Fibroblast of gingiva (primary cell): ENCODE measurements at places on chromosomes 13 and 19.
A peak's percentile ranks its signal among the peaks of the same experiment; 100 is the strongest.

DNA sequence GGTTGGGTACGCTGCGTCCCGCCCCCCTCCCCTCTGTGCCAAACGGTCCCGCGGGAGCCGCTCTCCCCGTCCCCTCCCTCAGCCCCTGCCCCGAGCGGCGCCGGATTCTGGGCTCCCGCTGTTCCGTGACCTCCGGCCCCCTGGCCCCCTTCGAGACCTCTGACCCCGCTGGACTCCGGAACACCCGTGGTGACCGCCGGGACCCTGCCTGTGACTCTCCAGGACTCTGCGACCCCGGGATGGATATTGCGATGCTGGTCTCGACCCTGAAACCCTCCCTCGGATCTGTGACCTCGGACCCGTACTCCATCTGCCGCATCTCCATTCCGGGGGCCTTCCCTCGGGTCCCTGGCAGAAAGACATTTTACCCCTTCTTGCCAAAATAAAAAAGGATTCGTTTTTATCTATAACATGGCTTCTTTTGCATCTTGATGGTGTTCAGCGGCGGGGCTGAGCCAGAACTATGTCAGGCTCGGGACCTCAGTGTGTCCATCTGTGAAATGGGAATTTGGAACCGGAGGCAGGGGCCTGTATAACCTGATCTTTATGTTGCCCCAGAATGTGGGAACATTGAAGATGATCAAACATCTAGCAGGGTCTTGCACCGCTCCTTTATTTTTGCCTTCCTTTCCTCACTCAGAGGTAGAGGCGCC lies 654 bp upstream of the MEGF8 start:
- no peak for DNase-seq

DNA sequence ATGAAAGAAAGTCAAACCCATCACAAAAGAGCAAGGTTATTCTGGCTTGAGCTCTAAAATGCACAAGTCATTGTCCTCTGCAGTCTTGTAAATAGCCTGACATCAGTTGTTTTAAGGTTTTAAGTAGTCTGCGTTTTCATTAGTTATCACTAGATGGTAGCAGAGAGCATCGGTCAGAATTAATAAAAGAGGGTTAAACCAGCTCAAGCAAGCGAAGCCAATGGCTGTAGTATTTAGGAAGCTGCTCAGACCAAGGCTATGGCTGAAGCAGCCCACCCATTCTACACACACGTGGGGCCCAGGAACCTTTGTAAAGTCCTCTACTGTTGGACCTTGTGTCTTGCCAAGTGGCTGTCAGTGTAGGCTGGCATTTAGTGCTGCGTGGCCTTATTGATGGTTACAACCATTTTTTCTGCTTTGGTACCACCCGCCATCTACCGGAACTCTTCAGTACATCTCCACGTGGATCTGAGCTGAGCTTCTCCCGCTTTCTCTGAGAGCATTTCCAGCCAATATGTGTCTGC lies 13.3 kb upstream of the ZNF57 start:
- peak; percentile 61 for DNase-seq

DNA sequence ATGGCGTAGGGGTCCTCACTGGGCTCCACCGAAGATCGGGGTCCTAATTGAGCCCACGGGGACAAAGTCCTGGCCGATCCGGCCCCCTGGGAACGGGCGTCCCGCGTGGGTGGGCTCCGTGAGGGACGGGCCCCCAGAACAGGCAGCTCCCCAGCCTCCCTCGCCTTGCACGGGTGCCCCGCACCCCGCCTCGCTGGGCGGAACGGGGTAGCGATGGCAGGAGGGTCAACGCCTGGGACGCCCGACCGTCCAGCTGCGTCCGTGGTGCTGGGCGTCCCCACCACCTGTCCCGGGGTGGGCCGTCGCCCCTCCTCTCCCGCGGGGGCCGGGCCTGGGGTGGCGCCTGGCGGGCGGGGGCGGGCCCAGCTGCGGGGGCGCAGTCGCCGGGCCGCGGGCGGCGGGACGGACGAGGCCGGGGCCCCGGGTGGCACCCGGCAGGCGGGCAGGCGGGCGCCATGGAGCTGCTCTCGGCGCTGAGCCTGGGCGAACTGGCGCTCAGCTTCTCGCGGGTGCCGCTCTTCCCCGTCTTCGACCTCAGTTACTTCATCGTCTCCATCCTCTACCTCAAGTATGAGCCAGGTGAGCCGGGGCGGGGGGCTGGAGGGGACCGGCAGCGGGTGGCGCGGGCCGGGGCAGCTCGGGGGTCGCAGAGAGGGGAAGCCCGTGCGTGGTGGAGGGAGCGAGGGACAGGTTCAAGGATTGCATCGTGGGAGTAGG lies at the start of gene TMEM38A:
TMEM38A (plus strand) TSS at position 377 of the 717 bp plus-strand sequence; CDS start at position 456, 79 bp downstream.
- no peak for DNase-seq

- DNase-seq, result no peak
Measured at GRCh38 chr19:46173886-46174480, 25.9 kb downstream of the IGFL2 start.

DNA sequence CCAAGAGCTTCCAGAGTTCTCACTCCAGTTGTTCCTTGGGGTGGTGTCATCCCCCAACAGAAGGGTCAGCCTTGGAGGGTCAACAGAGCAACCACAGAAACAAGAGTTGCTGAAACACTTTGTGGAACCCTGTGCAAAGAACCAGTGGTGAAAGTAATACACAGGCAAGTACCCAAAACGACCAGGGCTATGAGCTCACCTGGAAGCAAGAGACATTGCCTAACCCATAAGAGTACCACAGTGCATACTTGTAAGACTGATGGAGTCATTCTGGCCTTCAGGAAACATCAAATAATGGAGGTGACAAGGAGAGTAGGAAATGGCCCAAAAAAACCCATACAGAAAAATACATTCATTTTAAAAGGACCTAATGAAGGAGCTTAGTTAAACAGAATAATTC lies 184.3 kb upstream of the TSC22D1 start:
- no peak for DNase-seq

- DNase-seq, result peak; percentile 26
Measured at GRCh38 chr19:17755977-17756670, 4.8 kb downstream of the FCHO1 start.

DNA sequence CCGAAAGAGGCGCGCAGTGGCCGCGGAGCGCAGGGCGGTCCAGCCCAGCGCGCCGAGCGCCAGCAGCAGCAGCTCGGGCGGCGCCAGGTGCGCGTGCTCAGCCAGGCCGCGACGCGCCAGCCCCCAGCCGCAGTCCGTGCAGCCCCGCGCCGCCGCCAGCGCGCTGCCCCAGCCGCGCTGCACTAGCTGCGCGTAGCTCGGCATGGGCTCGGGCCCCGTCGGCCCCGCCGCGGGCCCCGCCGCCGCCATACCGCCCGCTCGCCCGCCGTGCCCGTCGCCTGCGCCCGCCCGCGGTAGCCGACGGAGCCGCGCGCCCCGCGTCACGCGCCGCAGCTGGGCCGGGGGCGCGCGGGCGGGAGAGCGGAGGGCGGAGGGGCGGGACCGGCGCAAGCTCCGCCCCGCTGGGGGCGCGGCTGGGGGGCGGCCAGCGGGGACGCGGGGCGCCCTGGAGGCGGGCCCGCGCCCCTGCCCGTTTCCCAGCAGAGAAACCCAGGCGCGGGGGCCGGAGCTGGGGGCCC lies at the start of gene CERS1:
CERS1 (minus strand) TSS at position 335 of the 518 bp plus-strand sequence; CDS start at position 249, 86 bp downstream.
- DNase-seq, result no peak

DNA sequence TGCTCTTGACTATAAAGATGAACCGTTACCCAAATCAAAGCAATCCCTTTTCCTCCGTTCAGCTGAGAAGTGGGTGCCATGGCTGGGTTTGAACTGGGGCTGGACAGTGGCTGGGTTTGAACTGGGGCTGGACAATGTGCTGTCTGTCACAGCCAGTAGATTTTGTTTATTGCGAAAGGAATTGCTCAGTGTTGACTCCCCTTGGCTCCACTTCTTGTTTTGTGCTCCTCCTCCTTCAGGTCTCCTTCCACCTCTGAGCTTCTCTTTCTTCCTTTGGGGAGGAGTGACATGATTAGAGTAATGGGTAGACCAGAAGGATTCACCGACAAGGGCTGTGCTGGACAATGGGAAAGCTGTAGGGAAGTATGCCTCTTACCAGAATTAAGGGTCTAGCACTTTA lies 19.4 kb upstream of the MBNL2 start:
- DNase-seq, result no peak

DNA sequence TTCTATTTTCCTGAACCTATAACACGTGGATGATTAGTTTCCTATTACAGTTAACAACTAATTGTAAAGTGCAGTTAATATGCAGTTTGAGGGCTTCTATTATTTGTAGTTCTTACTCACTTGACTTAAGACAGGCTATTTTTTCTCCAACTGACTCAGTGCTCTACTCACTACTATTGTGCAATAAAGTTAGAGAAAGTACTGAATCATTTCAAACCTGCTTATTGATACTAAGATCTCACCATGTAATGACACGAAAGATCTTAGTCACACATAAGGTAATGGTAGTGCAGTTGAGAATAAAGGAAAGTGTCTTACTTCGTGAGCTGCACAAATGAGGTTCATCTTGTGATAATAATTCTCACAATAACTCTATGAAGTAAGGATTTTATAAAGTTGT lies 22.8 kb upstream of the ITM2B start:
- DNase-seq, result peak; percentile 63

DNA sequence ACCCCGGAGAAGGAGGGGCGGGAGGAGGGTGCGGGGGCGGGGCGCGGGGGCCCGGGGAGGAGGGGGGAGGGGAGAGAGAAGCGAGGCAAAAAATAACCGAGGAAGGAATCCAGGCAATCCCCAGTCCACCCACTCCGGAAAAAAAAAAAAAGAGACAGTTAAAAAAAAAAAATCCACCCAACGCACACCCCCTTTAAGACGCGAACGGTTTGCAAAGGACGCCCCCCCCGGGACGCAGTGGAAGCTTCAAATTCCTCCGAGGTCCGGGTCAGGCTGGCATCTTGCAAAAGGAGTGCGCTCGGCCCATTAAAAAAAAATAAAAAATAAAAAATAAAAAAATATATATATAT lies at the start of gene CACNA1A:
CACNA1A (minus strand) TSS at position 9 of the 350 bp plus-strand sequence. CDS start 255 bp downstream, outside the sequence.
- no peak for DNase-seq

GRCh38 chr13:37947419-37948140 lies 78.0 kb upstream of the TRPC4 start:
- no peak for DNase-seq

GRCh38 chr13:107144432-107144831 lies 576.5 kb upstream of the ARGLU1 start:
- no peak for DNase-seq

DNA sequence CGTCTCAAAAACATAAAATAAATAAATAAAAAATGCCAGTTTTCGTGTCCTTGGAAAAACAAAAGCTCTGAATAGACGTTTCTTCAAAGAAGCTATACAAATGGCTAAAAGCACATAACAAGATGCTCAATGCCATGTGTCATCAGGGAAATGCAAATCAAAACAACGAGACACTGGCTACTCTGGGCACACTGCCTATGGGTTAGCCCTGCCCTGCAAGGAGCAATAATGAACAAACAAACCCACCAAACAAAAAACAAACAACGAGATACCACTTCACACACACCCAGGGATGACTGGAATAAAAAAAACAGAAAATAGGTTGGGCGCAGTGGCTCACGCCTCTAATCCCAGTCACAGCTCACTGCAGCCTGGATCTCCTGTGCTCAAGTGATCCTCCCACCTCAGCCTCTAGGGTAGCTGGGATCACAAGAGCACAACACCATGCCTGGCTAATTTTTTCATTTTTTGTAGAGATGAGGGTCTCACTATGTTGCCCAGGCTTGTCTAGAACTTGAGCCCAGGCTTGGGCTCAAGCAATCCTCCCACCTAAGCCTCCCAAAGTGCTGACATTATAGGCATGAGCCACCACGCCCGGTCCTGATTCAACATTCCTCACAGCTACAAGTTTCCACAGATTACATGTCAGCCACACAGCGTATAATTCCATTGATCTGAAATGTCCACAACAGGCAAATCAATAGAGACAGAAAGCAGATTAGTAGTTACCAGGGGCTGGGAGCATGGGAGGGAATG lies 15.5 kb upstream of the ISYNA1 start:
- DNase-seq, result peak; percentile 86
